NB4 (cell line): ENCODE measurements at places on chromosomes 1 and 21.
A peak's percentile ranks its signal among the peaks of the same experiment; 100 is the strongest.

GRCh38 chr1:24391882-24392603, 21.5 kb downstream of the STPG1 start:
- DNase-seq: peak; percentile 59

- DNase-seq: no peak
These were observed 37.2 kb downstream of the ZFYVE9 start for GRCh38 chr1:52179073-52179472.

DNA sequence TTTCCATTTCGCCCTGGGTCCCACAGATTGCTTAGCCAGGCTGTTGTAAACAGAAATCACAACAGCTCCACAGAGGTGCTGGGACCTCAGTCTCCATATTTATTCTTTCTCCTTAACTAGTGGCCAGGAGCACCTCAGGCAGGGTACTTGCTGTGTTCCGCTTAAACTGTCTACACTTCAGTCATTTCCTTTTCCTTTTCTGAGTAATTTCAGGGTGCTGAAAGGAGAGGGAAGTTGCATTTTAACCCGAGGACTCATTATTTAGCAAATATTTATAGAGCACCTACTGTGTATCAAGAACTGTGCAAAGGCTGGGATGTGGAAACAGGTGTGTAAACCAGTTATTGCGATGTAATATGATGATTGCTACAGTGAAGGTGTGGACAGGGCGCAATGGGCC, 41.9 kb downstream of the ACP6 start:
- no peak for DNase-seq

DNA sequence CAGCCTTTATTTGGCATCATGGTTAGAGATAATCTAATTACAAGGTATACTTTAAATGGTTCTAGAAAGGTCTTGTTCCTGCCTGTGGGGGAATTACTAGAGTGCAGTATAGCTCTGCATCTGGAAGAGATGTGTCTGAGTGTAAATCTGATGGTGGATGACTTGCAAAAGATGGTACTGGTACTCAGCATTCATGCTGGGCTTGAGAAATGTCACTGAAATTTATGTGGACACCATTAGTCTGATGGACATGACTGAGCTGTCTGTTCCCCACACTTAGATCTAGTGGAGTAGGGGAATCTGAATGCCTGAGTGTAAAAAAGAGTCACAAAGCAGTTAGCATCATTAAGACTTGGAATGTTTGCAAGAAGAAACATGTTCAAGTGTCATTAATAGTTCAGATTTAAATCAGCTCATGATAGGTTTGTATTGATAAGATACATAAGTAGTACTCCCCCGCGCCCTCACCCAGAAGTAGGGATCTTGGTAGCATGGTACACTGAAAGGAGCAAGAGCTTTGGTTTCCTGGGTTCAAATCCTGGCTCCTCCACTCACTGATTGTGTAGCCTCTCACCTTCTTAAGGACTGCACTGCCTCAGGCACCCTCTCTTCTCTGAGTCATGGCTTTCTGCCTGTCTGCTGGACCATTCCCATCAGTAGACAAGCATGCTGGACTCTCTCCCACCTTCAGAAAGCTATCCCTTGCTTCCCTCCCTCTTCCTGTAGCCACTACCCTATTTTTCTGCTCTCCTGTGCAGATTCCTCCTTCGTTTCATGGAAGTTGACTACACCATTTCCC, 292.9 kb downstream of the NFIA start:
- DNase-seq: no peak

- no peak for DNase-seq
These were observed 23.6 kb downstream of the DIP2A start for GRCh38 chr21:46482225-46482845.

DNA sequence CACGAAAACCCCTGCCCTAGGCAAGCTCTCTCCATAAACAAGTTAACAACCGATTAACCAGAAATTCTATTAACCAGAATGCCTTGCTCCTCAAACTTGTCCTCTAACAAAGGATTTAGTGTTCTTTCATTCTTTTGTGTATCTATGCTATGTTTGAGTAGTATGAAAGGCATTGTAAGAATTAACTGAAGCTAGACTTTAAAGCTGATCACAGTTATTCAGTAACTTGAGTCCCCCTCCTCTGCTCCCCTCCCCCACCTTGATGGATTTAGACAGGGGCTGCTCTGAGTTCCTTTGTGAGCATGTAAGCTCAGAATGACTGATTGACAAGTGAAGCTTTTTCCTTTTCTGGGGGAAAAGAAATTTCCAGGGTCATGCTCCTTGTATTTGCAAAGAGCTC, 257.6 kb downstream of the TTLL7 start:
- no peak for DNase-seq

- no peak for DNase-seq
These were observed 356.0 kb downstream of the ST6GALNAC3 start for GRCh38 chr1:76430531-76430930.

DNA sequence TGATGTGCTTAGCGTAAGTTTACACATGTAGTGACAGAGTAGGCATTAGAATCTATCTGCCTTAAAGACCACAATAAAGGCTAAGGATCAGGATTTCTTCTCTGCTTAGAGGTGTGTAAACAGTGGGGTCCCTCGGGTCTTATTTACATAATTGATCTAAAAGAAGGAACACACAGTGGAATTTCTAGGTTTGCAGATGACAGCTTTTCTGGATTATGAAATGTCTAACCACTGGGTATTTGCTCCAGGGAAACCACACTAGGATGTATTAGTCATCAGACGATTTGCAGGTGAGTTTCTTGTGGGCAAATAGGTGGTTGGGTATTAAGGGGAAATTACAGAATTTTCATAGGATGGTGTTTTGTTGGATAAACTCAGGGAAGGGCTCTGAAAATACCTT, 5.8 kb downstream of the LRRC8D start:
- DNase-seq: peak; percentile 45

- peak; percentile 68 for DNase-seq
These were observed 66.1 kb downstream of the FASLG start for GRCh38 chr1:172724765-172725613.

DNA sequence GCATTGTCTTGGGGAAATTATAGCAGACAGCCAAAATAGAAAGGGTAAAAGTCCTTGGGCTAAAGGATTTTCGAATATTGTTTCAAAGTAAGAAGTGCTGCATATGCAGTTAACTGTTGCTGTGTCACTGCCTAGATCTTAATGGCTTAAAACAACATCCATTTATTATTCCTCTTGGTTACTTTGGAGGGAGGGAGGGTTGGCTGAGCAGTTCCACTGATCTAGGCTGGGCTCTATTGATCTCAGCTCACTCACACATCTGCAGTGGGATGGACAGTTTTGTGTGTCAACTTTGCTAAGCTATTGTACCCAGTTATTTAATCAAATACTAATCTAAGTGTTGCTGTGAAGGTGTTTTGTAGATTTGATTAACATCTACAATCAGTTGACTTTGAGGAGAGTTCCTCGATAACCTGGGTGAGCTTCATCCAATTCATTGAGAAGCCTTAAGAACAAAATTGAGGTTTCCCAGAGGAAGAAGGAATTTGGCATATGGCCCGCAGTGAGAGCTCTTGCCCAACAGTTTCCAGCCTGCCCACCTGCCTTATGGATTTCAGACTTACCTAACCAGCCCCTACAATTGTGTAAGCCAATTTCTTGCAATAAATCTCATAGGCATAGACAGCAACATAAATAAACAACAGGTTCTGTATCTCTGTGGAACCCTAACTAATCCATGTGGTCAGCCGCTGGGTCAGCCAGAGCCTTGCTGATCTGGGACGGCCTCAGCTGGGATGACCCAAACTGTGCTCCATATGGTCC, 187.3 kb downstream of the AK5 start:
- no peak for DNase-seq

GRCh38 chr1:154557248-154557938, 1.1 kb downstream of the UBE2Q1 start:
- no peak for DNase-seq

DNA sequence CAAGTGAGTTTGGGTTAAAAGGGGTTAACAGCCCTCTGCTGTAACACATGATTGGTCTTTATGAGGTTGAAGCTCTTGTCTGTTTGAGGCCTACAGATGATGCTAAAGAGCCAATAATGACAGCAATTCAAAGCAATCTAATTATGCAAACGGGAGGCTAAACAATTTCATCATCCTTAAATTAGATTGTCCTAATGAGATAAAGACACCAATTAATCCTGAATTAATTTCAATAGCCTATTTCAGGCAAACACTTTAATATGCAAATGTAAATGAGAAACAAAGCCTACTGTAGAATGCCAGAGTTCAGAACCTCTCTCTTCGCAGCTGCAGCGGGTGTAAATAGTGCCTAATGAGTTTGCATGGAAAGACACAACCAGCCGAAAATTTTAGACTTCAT, 504.7 kb upstream of the PBX1 start:
- no peak for DNase-seq

GRCh38 chr1:93653656-93654055, 28.0 kb downstream of the BCAR3 start:
- no peak for DNase-seq

DNA sequence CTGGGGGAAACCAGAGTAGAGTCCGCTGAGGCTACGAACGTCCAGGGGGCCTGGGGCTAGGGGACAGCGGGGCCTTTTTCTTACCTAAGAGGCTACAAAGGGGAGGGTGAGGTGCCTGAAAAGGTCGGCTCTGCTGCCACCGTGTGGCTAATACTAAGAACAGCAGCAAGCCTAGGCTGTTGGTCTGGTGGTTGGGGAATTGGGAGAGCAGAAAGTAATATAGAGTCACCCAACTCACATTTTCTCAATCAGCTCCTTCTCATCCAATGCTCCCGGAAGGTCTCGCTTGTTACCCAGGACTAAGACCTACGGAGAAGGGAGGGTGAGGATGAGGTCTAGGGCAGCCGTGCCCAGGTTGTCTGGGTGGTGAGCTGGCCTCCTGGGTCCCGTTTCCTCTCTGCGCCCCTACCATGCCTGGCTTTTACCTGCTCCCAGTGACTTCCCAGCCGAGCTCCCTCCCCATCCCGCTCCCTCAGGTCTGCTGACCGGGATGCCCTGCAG, 9.3 kb downstream of the ARL8A start:
- peak; percentile 71 for DNase-seq
